ENCODE measurements at places on chromosomes 6 and 20.

DNA sequence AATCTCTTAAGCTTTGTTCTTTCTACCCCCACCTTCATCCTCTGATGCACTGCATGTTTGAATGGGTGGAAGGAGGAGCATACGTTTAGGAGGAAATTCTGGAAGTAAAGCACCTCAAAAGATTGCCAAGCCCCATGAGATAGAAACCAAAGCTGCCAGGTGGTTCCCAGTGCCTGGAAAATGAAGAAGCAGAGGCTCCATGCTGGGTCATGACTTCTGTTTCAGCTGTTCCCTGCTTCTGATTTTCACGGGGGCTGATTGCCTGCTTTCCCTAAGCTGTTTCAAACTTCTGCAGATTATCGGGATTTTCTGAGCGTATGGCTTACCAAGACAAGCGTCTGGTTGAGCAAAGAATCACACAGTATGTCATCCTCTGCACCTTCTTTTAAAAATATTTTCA, 87.5 kb upstream of the SYNDIG1 start:
- no peak for DNase-seq

DNA sequence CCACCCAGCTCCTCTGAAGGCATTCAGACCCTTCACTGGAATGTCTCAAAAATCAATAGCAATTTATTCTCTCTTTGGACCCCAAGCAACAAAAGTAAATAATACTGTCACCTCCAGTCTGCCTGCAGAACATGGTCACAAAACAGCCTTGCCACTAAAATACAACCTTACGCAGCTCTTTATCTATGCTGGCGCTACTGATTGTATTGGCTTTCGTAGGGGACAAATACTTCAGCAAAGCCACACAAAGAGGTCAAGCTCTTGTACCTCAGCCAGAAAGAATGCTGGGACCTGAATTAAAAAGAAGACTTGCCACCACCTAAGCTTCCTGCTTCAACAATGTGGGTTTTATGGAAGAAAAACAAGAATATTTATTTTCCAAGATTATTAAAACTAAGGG, 57.2 kb downstream of the PRKN start:
- DNase-seq, result no peak

DNA sequence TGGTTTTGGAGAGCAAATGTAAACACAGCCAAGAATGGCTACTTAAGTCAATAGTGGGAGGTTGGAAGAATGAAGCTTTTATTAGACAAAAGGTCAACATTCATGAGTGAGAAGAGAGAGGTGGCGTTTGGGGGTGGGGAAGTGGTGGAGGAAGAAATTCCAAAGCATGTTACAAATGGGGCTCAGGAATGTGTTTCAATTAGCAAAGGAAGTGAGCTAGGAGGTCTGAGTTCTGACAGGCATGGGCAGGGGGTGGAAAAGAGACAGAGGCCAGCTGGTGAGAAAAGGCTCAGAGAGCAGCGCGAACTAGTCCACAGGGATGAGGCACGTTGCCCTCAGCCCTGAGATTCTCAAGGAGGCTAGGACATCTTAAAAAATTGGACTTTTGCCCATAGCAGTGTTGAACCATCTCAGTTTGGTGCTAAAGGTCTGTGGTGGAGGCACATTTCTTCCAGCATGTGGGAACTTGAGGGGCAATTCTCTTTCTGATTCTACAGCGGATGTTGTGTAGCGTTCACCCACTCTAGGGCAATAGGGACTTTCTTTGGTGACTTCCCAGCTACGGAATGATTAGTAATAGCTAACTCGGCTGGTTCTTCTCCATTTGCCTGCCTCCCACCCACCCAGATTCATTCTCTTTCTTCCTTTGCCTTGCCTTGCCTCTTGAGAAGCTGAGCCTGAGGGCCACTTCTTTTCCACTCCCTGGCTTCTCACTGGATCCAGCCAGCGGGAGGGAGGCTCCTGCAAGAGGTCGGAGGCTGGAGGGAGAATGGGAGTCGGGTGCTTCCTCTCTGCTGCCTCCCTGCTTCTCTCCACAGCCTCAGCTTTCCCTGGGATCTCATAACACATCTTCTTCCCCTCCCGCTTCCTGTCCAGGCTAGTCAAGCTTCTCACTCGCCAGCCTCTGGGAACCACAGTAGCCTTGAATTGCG, 45.1 kb upstream of the NEDD9 start:
- DNase-seq, result peak; percentile 73

DNA sequence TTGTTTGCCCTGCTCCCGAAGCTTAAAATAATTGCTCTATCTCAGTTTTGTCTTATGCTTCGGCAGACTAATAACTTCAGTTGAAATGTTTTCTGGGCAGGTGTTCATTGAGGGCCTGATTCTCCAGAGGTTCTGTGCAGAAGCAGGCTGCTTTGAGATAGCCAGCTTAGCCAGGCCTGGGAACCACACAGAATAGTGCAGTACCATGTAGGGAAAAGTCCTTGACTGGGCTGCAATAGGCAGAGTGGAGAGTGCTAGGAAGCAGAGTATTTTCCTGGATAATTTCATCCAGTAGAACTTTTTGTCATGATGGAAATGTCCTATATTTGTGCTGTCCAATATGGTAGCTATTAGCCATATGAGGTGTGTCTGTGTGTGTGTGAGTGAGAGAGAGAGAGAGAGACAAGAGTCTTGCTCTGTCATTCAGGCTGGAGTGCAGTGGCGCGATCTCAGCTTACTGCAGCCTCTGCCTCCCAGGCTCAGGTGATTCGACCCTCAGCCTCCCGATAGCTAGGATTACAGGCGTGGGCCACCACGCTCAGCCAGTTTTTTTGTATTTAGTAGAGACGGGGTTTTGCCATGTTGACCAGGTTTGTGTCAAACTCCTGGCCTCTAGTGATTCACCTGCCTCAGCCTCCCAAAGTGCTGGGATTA, 15.9 kb downstream of the TOP1 start:
- DNase-seq, result no peak

GRCh38 chr6:14867802-14868201, 378.1 kb upstream of the JARID2 start:
- no peak for DNase-seq

DNA sequence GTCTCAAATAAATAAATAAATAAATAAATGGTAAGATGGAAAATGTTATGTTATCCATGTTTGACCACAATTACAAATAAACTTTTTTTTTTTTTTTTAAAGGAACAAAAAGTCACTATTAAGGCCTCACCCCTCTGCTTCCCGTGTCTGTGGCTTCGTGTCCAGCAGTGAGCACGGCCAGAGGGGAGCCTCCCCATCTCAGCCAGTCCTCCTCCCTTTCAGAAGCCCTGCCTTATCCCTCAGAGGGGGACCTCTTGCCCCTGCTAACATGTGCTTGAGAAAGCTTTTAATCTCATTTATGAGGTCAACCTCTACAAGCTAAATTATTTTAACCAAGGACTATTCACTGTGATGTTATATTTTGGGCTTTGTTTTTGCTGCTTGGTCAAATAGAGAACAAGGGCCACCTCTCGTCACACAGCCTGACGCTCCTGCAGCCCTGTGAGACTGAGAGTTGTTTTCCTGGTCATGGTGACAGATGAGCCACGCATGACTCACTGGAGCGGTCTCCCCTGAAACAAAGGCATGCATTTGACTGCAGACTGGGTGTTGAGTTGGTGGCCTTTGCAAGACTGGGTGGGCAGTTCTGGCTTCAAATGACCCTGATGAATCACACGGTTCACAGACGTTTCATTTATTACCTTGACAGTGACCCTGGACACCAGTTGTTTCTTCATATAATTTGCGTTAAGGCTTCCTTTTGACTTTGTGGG, 131.8 kb downstream of the TIAM2 start:
- no peak for DNase-seq

GRCh38 chr20:10419550-10420133, 14.4 kb downstream of the MKKS start:
- no peak for DNase-seq

DNA sequence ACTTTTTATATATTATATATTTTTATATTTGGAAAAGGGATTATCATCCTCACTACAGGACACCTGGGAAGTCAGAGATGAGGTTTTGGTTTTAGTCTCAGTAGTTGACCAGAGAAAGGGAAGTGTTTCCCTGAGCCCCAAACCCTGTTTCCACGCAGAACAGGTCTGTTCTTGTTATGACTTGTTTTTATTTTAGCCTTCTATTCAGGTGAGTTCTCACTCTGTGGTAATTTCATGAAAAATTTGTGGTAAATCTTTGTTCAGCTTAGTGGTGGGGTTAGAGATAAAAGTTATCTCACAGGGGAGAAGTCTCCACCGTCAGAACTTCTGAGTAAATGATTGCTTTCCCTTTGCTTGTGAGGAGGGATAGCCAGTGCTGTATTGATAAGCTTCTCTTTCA, 224.9 kb downstream of the FARS2 start:
- DNase-seq, result no peak

- DNase-seq, result no peak
Measured at GRCh38 chr20:61296629-61297019, 44.6 kb downstream of the CDH4 start.

DNA sequence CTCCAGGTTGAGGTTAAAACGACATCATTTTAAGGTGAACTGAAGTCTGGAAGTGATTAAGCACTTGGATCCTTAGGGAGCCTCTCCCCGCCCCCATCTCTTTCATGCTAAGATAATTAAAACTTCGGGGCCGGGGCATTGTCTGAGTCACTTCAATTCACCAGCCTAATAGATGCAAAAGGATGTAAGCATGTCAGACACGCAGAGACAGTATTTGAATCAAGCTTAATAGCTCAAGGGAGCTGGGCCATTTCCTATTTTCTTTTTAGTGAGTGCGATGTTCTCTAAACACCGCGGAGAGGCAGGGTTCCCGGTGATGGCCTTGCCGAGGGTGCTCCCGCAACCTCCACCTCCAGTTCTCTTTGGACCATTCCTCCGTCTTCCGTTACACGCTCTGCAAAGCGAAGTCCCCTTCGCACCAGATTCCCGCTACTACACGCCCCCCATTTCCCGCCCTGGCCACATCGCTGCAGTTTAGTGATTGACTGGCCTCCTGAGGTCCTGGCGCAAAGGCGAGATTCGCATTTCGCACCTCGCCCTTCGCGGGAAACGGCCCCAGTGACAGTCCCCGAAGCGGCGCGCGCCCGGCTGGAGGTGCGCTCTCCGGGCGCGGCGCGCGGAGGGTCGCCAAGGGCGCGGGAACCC, 516 bp upstream of the IRF4 start:
- DNase-seq, result no peak

DNA sequence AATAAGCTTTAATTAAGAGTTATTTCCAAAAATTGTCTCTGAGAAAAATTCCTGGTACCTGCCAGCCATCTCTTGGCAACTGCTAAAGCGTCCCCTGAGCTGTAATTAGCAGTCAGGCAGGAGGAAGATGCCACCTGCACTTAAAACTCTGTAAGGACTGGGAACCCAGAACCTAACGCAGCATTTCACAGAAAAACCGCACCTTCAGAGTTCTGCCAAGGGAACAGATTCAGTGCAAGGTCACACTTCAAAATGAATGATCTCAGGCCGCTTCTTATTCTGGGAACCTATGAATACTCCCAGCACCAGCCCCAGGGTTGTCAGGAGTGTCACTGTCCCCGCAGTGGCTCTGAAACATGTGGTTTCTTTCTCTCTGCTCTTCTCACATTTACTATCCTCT, 36.7 kb downstream of the INSM1 start:
- no peak for DNase-seq

GRCh38 chr6:26609463-26609862, 12.7 kb downstream of the ABT1 start:
- no peak for DNase-seq

DNA sequence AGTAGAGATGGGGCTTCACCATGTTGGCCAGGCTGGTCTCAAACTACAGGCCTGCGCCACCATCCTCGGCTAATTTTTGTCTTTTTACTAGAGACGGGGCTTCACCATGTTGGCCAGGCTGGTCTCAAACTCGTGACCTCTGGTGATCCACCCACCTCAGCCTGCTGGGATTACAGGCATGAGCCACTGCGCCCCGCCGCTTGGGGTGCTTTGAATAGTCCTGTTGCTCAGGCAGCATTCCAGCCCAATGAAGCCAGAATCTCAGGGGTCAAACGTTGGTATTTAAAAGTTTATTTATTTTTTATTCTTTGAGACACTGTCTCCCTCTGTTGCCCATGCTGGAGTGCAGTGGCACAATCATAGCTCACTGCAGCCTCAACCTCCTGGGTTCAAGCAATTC, 11.3 kb downstream of the MOCS3 start:
- DNase-seq, result no peak

DNA sequence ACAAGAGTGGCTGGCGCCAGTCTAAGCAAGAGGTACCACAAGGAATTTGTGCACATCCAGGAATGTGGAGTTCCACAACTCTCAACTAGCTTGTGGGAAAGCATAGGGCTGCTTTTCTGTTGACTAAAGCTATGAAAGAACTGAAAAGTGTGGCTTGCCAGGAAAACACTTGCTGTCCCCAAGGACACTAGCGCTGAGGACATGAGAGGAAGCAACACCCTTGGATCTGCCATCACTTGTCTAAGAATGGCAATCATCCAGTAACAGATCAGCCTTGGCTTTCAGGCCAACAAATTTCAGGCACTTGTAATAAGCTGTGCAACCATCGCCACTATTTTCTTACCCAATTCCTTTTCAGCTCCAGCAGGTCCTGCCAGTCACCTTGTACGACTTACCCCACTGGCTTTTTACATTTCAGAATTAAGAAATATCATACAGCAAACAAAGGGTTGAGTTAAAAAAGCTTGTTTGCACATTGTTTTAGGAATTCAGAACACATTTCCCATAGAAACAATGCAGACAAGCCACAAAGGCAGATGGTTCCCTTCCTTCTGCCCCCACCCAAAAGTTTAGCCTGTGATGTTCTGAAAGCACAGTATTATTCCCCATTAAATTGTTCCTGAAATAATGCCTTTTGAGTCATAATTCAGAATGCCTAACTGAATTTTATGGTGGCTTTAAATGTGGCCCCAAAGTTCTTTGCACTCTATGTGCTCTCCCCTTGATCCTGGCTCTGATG, 57.9 kb upstream of the SSTR4 start:
- DNase-seq, result no peak

GRCh38 chr6:26033941-26034354, 53.3 kb upstream of the HFE start:
- DNase-seq, result no peak

- DNase-seq, result peak; percentile 63
Measured at GRCh38 chr6:84417260-84417659, 189.8 kb upstream of the CEP162 start.

DNA sequence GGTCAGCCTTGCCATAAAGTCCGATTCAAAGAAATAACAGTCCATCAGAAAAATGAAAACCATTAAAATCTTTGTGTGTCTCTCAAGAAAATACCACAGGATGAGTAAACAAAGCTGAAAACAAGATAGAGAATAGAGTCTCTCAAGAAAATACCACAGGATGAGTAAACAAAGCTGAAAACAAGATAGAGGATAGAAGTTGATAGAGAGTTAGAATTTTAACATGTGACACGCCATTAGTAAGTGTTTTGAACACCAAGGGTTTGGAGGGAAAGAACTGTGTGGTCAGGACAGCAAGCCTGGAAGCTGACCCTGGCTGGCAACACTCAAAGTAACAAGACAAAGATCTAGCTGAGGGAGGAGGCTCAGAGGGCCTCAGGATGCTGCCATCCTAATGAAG, 43.9 kb upstream of the PRND start:
- no peak for DNase-seq

- DNase-seq, result no peak
Measured at GRCh38 chr20:36281785-36282380, 24.3 kb upstream of the DLGAP4 start.
